ENCODE measurements at places on chromosomes 12 and 14.

DNA sequence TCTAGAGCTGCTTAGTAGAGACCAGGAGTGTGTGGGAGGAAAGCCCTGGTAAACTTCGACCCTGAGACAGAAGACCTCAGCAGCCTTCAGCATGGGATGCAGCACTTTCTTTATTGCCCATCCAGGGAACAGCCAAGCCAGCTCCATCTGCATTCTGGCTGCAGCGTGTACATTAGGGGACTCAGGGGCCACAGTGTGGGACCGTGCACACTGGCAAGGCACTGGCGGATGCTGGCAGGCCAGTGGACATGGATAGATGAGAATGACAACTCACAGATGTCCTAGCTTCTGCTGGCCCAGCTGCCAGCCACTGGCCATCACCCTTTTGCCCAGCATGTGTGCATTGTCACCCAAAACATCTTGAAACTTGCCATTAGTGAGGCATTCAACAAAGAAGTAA, 12.5 kb downstream of the PLD4 start:
- DNase-seq = no peak

- no peak for DNase-seq
Observed at GRCh38 chr14:82447586-82447985, 913.9 kb upstream of the SEL1L start.

DNA sequence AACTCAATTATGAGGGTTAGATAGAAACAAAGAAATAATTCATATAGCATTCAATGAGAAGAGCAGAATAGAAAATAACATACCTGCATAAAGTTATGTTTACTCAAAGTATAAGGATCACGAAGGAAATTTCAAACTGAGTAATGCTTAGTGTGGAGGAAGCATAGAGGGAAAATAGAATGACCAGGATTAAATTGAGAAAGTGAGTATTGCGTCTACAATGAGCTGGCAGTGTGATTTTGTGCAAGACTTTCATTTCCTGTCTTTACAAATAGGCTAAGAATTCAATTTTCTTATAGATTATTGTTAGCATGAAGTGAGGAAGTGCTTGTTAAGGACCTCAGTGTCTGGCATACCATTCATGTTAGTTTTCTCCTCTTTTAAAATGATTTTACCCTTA, 12.0 kb downstream of the ADGRD1 start:
- DNase-seq = no peak

DNA sequence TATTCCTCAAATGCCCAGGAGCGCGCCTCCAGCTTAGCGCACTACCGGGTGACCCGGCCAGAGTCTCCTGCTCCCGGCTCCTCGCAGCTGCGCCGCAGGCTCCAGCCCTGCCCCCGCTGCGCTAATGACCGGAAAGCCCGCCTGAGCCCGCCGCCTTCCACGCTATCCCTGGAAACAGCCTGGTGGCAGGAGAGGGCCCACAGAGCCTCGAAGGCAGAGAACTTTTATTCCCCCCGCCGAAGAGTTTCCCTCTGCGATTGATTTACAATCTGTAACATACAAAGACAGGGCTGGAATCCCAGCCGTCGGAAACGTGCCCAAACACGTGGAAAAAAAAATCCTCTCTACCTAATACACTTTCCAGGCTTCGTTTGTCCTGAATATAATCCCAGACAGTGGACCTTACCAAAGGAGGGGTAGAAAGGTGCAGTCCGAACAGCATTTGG, 1.5 kb downstream of the COL2A1 start:
- DNase-seq = peak; percentile 71

DNA sequence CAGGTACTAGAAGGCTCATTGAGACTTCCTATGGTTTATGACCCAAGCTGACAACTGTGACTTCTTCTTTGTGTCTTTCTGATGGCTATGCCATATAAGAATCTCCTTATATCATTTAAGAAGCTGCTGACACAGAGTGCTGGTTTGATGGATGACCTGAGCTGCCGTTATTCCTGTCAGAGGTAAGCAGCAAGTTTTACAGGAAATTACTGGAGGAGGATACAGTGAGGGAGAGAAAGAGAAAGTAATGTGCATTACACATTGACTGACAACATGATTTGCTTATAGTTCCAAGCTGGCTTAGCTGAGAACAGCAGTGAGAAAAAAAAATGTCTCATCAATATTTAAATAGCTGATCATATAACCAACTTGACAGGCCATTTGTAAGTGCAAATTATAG, 981.4 kb downstream of the FSCB start:
- DNase-seq = no peak

- DNase-seq = no peak
Observed at GRCh38 chr14:95482627-95483308, 33.7 kb downstream of the SYNE3 start.

DNA sequence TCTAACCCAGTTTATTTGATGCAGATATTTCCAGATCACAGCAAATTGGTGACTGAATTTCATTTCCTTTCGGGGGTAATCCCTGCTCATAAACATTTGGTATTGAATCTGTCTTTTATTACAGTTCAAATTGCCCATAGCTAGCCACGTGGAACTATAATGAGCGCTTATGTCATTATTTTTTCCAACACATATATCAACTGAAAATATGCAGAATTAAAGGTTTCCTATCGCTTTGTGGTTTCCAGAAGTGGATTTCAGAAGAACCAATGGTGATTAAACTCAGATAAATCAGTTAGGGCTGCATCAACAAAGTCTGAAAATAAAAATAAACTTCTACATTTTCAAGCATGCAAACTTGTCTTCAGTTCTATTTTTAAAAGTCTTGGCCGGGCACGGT, 111.9 kb downstream of the PIK3C2G start:
- DNase-seq = peak; percentile 4

- no peak for DNase-seq
Observed at GRCh38 chr14:103135333-103136260, 12.3 kb downstream of the TNFAIP2 start.

DNA sequence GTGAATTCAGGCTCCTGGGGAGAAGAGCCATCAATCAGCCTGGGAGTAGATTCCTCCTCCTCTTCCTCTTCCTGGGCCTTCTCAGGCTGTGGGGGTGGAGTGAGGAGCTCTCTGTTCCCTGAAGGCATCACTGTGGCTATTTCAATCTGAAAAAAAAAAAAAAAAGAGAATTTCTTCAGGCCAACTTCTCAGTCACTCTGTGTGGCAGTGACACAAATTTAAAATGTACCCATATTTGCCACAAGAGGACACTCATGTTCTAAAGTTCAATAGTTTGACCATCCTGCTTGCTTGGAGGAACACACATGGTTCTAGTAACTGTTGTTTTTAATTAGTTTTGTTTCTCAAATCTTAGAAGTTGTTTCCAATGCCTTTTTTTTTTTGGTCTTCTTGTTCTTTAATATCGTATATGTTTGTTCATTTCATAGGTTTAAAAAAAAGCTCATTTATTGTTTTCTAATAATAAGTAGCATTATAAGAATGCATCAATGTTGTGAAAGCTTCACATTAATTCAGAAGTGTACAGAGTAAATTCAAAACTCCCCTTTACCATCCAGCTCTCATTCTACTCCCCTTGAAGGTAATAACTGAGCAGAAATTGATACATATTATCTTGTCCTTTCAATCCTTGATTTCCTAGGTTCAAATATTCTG, 23.3 kb upstream of the CCER1 start:
- peak; percentile 87 for DNase-seq

DNA sequence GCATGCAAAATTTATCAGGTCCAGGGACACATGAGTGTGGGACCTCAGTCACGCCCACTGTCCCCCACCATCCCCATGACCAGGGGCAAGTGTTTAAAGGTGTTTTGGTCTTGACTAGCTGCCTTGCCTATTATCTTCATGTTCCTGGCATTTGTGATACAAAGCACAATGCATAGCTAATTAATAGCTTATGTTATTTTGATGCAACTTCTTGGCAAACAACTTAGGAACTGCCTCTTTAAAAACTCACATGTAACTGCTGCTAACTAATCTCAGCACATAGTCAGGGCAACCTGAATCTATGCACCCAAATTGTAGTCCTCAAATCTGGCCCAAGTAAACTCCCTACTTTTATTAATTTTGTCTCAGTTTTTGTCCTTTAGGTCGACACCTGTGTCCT, 7.4 kb upstream of the OR6J1 start:
- peak; percentile 70 for DNase-seq

DNA sequence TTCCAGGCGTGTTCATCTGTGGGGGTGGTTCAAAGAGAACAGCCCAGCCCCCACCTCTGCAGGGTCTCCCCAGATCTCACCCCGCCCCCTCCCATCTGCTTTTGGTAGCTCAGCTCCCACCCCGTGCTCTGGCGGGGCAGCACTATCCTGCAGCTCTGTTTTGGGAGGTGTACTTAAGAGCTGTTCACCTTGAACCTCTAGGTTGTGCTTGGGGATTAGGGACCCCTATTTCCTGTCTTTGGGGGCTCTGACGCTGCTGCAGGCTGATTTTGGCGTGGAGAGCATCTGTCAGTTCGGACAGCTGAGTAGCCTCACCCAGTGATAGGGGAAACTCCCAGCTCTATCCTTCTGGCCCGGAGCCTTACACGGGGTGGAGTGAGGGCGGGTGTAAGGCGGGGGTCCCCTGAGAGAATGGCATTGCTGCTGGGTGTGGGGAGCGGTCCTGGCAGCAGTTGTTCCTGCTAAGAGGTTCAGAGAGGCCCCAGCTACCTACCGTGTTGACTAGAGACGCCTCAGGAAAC, 765 bp downstream of the TMEM120B start:
- peak; percentile 27 for DNase-seq

- peak; percentile 26 for DNase-seq
Observed at GRCh38 chr12:91356405-91356804, 173.8 kb upstream of the DCN start.

DNA sequence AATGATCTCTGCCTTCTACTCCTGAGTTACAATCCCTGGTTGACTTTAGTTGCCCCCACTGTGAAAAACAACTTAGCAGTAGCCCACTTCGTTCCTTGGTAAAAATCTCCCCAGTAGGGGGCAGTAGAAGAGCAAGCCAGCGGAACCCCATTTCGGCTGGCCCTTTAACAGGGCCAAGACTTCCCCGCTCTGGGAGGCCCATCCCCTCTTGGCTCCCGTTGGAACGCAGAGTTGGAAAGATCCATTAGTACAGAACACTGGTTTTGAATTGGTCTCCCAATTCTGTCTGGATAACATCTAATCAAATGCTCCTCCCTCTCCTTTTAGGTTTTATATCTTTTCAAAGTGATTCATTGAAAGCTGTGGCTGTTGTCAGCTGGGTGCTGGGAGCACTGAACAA, 1133.3 kb downstream of the BCL11B start:
- DNase-seq = no peak

- no peak for DNase-seq
Observed at GRCh38 chr12:114919479-114919878, 235.5 kb upstream of the TBX3 start.

GRCh38 chr12:23899434-23899833, 50.0 kb downstream of the SOX5 start:
- DNase-seq = no peak

DNA sequence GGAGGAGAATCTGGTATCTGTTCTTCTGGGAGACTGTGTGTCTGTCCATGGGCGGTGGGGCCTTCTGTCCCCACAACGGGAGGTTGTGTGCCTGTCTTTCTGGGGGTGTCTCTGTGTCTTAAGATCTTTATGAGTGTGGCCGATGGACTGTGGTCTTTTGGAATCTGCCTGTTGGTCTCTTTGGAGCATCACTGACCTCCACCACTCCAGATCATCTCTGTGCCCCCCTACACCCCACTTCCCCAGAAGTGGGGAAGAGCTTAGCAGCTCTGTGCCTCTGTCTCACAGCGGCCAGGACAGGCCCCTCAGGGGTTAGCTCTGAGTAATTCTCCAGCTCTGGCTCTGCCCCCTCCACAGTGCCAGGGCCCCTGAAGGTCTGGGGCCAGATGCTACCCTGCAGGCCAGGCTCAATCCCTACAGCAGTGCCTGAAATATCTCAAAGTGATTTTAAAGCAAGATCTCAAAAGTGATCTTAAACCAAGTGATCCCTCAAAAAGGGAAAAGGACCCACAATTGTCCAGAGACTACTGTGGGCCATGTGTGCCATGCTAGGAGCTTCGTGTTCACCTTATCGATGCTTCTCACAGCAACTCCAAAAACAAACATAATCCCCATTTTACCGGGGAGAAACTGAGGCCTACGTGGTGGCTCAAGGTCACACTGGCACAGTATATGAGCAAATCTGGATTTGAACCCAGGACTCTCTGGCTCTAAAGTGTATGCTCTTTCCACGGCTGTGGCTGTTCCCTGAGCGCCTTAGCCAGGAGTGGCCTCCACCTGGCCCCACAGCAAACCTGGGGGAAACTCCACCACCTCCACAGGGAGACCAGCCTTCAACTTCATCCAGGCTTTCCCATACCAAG, 26.0 kb upstream of the KRT78 start:
- peak; percentile 45 for DNase-seq

DNA sequence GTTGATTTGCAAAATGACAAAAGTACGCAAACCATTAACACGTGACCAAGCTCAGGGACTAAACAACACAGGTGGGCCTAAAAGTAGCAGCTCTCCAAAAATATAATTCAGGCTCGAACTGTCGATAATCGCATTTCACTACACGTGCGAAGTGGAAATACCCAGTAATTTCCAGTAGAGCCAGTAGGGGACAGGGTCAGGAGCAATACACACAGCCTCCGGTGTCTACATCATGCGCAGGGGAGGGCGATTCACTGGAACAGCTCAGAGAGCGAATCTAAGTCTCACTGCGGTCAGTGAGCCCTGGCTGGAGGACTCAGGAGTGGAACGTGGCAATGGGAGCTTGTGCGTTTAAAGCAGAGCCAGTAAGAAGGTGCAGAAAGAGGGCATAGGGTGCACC, 40.4 kb downstream of the SETD3 start:
- DNase-seq = no peak

- no peak for DNase-seq
Observed at GRCh38 chr12:30700216-30700900, 4.7 kb upstream of the IPO8 start.

DNA sequence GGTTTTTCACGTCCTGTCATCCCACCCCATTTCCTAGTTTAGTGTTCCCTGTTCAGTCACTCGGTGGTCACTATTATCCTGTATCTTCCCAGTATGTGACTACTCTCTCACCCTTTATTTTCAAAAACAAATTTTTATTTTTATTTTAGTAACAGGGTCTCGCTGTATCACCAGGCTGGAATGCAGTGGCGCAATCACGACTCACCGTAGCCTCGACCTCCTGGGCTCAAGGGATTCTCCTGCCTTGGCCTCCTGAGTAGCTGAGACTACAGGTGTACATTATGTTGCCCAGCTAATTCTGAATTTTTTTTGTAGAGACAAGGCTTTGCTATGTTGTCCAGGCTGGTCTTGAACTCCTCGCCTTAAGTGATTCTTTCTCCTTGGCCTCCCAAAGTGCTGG, 20.1 kb upstream of the PRICKLE1 start:
- DNase-seq = peak; percentile 50

DNA sequence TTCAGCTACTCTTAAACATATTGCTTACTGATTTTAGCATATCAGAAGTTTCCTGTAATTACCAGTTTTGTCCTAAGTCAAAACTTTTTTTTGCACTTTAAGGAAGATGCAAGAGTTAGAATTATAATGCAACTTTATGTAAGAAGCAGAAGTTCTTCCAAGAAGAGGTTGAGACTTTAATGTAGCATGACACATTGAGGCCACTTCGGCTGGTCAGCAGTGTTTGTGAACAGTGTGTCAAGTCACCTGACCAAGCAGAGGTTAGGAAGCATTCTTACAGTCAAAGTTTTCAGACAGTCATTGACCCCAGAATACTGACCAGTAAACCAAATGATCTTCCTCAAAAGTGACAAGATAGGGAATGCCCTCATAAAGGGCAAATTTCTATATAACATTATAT, 15.2 kb downstream of the FGFR1OP2 start:
- peak; percentile 74 for DNase-seq

- DNase-seq = peak; percentile 50
Observed at GRCh38 chr12:20339060-20339459, 29.3 kb upstream of the PDE3A start.

Data from adipocyte (in vitro differentiated cells).